ENCODE measurements at places on chromosomes 3 and 15. TPM values are rescaled to one million over a fixed set of nuclear protein-coding genes. Genes with fewer than 3 reads are reported as not detected.

- no peak for DNase-seq
Observed at GRCh38 chr15:27746401-27746955, 352.6 kb downstream of the OCA2 start.

CERS3 gene
- polyA plus RNA-seq, result 1.1 TPM

- no peak for DNase-seq
Observed at GRCh38 chr3:58025837-58026569, 17.8 kb downstream of the FLNB start.

DPPA2 gene
- not detected for polyA plus RNA-seq

TP63 gene
- polyA plus RNA-seq, result 17.1 TPM

GOLGA6A gene
- polyA plus RNA-seq, result 0.08 TPM

FOXB1 gene
- not detected for polyA plus RNA-seq

- DNase-seq, result no peak
Observed at GRCh38 chr3:51958603-51959521, 3.7 kb downstream of the GPR62 start.

ZCWPW2 gene
- polyA plus RNA-seq, result 2.2 TPM

OXNAD1 gene
- polyA plus RNA-seq, result 9.0 TPM

DNA sequence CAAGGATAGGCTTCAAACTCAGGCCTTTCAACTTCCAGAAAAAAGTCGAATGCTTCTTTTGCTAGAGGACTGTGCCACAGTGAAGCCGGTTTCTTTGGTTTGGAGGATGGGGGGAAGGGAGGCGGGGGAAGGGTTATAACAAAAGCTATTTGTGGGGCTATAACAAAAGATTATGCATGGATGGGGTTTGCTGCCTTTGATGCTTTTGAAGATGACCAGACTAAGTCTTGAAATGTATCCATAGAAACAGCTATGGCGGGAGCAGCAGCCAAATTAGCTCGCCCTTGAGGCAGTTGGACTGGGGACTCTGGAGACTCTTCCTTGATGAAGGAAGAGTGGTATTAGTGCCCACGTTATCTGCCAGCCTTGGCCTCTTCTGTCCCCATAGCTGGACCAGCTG is 47.5 kb downstream of the SRGAP3 start:
- DNase-seq, result no peak

DNA sequence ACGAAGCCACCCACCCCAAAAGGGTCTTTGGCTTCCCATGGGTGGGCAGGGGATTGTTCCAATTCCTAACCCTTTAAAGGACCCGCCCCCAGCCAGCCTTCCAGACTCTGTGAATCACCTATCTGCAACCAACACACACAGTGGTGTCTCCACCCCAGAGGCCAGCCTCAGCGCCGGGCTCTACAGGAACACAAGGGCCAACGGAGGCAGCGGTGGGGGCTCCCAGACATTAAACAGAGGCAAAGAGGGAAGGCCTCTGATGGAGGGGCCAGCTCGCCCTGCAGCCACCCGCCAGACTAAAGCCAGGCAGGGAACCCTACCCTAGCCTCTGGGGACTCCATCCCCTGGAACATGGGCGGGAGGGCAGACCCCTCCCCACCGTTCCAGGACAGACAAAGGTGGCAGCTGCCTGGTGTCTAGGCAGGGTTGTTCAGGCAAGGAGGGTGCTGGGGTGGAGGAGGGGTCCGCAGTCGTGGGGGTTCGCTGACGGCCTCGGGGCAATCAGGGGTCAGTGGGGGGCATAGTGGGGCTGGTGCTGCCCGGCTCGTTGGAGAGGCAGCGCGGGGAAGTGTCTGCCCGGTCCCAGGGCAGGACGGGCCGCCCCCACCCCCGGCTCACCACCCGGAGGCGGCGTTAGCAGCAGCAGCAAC is 448 bp downstream of the SHISA5 start:
- DNase-seq, result no peak

DNA sequence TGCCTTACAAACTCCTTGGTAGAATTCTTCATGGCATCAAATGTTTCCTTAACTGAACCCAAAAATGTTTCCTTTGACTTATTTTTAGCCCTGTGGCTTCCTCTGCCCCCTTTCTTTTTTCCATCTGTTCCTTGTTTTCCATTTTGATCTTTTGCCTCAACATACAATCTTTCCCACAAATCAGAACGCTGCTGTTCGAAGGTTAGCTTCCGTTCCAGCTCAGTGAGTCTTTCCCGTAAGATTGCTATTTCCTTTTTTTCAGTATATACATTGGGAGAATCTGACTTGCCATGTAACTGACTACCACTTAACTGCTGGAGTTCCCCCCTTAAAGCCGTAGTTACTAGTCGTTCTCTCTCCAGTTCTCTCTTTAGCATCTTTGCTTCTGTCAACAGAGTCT is 41.2 kb downstream of the PIGB start:
- DNase-seq, result no peak

DNA sequence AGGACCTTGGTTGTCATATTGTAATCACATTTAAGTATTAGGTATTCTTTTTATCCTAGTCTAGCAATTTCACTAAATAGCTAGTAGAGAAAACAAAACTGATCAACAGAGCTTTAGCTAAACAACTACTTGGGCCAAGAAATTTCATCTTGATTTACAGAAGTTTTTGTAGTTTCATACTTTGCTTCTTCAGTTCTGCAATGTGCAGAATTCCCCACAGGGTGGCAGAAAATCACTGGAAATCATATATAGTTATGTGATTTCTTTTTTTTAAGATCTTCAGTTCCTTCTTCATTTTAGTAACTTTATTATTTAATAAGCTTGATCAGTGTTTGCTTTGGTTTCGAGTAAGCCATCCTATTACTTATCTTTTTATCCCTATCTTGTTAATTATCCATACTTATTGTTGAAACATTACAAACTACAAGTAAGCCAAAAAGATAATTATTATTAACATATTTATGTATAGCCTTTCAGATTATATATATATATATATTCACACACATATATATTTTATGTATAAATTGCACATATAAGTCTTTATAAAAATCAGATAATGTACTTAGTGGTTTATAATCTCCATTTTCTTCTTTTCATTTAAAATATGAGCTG is 2.2 kb upstream of the BNIP2 start:
- DNase-seq, result peak; percentile 45
